ENCODE measurements at places on chromosomes 11 and 22.

GRCh38 chr11:117538263-117539135 is 210.8 kb downstream of the CEP164 start:
- DNase-seq: no peak

- DNase-seq: no peak
Measured at GRCh38 chr11:7909585-7910285, 21.3 kb downstream of the OR10A6 start.

GRCh38 chr11:66268952-66269905 is 790 bp downstream of the RAB1B start:
- DNase-seq: no peak

- DNase-seq: no peak
Measured at GRCh38 chr11:32137869-32138268, 47.0 kb downstream of the RCN1 start.

- peak; percentile 67 for DNase-seq
Measured at GRCh38 chr11:60987577-60988277, 16.2 kb downstream of the CD6 start.

DNA sequence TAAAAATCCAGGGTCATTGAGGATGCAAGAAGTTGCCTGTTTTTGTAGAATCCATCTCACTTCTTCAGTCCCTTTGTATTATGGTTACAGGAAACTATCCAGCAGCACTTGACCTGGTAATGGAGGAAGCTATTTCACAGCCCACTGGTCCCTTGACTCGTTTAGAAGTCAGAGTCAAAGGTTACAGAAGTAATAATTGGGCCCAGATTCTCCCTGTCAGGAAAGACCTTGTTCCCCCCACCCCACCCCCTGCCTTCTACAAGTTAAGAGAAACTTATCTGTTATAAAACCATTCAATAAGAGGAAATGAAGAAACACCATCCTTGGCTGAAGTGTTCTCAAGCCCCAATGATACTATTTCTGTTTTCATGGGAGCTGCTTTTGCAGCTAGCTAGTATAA is 65.8 kb downstream of the CSTPP1 start:
- DNase-seq: no peak

DNA sequence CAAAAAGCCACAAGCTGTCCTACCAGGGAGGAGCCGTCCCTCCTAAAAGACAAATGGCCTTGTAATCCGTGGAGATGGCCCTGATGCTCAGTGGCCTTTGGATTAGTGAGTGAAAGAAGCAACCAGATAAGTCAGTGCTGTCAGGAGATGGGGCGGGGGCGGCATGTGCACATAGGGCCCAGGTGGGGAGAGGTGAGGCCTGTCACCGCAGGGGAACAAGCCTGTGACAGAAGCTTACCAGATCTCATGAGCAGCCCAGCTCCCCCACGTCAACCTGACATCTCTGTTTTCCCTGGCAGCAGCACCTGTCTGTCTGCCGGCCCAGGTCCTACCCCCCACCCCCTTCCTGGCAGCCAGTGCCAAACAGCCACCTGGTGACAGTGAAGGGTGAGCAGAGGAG is 162.6 kb downstream of the BUD13 start:
- no peak for DNase-seq

GRCh38 chr11:82529936-82530335 is 203.7 kb downstream of the FAM181B start:
- DNase-seq: no peak

GRCh38 chr11:65540290-65541092 is 15.6 kb downstream of the SCYL1 start:
- peak; percentile 85 for DNase-seq

- DNase-seq: peak; percentile 70
Measured at GRCh38 chr11:118530683-118531596, at the start of gene TMEM25. TSS of gene TMEM25 (plus strand) at chr11:118531192. CDS start at chr11:118531802, 610 bp downstream.

DNA sequence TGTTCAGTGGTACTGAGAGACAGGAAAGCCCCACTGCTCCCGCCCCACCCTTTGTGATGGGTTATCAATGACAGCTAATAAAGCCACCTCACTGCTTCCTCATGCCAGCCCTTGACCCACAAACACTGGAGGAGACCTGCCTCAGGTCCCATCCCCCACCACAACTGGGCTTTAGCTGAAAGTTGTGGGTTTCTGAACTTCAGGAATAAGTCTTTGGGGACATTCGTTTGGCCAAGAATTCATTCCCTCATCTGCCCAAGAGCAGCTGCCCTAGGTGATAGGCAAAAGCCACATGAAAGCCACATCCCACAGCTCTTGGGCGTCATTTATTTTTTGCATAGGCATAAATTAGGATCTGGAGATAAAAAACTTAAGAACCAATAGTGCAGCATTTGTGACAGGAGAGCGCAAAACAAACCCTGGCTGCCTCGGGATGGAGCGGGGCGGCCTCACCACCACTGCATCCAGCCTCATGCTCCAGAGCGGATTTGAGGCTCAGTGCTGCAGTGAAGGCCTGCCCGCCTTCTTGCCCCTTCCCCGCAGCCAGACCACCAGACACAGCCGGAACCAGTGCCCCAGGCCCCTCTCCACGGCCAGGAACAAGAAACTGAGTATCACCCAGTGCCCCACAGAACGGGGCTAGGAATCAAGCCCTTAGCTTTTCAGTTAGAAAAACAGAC is 21.2 kb downstream of the SUN2 start:
- DNase-seq: no peak

Data from naive thymus-derived CD4-positive, alpha-beta T cell (primary cell).